BJ (cell line): ENCODE measurements at places on chromosomes 6 and 20.

DNA sequence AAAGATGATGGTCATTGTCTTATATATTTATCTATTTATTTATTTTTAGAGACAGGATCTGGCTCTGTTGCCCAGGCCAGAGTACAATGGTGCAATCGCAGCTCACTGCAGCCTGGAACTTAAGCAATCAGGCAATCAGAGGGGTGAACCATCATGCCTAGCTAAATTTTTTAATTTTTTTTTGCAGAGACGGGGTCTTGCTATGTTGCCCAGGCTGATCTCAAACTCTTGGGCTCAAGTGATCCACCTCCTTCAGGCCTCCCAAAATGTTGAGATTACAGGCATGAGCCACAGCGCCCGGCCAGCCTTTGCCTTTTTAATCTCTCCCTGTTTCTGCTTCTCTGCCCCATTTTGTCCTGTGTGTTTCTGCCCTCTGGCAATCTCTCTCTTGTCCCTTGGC, 102.2 kb downstream of the NCR2 start:
- DNase-seq, result no peak

- no peak for DNase-seq
These were observed 13.0 kb downstream of the ZC3H12D start for GRCh38 chr6:149471801-149472200.

DNA sequence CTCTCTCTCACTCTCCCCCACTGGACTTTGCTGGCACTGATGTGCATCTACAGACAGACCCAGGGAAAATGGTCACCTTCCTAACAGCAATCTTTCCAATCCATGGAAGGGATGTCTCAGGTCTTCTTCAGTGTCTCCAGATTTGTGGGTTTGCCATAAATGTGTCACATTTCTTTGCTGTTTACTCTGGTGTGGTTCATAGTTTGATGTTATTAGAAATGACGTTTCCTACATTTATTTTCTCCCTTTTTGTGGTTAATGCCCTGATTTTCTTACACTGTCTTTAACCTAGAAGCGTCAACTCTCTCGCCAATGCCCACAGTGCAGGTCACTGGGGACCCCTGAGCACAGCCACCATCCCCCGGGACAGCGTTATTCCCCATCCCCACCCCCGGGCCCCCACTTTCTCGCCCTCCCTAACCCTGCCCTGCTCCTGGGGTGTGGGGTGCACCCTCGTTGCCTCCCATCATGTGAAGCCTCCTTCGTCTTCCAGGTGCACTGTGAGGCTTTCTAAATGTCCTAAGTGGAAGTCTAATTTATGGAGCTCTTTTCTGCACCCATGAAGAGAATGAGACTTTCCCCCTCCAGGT, 86.5 kb downstream of the YTHDF1 start:
- DNase-seq, result no peak

DNA sequence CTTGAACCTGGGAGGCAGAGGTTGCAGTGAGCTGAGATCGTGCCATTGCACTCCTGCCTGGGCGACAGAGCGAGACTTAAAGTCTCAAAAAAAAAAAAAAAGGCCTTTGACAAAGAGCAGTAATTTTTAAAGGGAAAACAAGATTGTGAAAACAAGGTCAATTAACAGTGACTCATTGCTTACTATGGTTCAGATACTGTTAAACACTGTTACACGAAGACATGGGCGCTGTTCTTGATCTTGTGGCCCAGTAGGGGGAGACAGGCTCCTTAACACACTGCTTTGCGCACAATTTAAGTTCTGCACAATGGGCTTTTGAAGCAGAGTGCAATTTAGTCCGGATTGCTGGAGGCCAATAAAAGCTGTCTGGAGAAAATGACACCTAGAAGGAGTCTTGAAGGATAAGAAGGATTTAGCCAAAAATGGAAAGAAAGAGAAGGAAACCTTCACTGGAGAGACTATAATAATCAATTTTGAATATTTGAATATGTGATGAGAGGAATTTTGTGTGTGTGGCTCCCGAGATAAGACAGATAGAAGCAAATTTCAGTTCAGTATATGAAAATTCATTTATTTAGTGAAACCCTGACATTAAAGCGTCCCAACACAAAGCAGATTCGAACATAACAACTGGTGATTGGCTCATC, 6.0 kb upstream of the LATS1 start:
- no peak for DNase-seq

DNA sequence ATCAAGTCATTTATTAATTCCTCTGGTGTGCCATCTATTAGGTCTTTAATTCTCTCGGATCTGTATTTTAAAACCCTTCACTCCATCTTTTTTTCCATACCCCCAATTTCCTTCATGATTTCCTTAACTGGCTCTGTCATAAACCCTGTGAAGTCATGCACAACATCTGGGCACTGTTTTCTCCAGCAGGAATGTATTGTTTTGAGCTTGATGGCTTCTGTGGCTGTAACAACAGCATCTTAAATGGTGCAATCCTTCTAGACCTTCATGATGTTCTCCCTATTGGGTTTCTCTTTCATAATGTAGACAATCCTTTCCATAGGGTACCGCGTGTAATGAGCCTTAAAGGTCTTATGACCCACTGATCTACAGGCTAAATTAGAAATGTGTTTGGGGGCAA, 29.0 kb downstream of the CDK19 start:
- no peak for DNase-seq

- DNase-seq, result no peak
These were observed 41.6 kb upstream of the DSE start for GRCh38 chr6:116329156-116329555.

GRCh38 chr6:132685009-132685408, 26.0 kb upstream of the TAAR1 start:
- no peak for DNase-seq

GRCh38 chr6:125781314-125781868, 9.4 kb upstream of the NCOA7 start:
- no peak for DNase-seq

DNA sequence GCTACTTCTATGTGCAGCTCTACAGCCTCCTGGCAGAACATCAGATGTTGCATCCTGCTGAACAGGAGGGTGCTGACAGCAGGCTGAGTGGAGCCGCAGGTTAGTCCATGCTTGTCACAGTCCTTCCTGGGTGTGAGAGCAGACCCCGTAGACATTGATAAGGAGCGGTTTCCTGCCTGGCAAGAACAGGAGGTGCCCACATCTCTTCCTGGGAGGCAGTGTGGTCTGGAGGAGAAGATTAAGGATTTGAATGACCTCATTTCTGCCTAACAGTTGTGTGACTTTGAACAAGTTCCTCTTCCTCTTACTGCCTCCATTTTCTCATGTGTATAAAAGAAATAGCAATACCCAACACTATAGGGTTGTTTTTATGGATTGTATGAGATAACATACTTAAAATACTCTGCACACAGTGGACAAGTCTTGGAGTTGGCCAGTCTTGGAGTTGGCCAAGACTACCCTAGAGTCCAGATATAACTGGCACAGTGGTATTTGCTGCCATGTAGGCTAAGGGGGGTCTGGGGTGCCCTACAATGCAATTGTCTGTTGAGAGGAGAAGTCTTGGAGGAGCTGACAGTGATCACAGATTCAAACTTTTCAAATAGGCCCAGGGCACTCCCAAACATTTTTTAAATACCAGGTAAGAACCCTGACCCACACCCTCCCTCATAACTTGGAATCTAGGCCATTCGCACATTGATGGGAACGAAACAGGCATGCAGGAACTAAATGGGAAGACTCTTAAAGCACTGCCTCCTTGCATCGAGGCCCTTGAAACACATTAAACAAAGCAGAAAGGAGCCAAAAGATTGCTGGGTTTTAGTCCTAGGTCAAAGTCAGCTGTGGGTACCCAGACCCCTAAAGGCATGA, 32.6 kb upstream of the TBC1D7 start:
- no peak for DNase-seq

- DNase-seq, result no peak
These were observed 7.0 kb downstream of the CEP250 start for GRCh38 chr20:35462351-35462750.

GRCh38 chr6:118959903-118960302, 24.9 kb upstream of the MCM9 start:
- DNase-seq, result no peak

- DNase-seq, result no peak
These were observed 58.2 kb upstream of the NAA20 start for GRCh38 chr20:19958928-19959327.

DNA sequence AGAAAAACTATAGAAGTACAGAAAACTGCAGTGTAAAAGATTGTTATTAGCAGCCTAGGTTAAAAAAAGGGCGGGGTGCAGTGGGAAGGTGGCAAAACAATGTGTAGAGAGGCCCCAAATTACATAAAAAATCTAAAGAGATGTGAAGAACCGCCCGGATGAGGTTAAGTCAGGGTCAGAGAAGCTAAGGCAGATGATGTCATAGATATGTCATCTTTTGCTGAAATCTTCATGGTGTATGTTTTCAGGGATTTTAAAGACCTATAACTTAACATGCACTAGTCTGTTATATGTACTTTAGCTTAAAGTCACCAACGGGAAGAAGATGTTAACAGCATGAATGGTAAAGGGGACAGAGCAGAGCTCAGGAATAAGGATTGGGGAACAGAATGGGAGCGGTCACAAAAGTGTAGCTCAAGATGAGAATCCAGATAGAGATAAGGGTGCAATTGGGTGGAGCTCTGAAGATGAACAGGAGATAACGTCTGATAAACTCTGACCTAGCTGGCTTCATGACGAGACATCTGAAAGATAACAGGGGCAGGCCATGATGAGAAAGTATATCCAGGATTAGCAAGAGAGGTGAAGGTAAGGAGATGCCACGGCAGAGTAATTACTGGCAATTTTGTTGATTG, 83.4 kb downstream of the TFAP2A start:
- DNase-seq, result no peak

- no peak for DNase-seq
These were observed 83.5 kb downstream of the ZMYND8 start for GRCh38 chr20:47272893-47273590.

- no peak for DNase-seq
These were observed 480.8 kb upstream of the JARID2 start for GRCh38 chr6:14765106-14765505.
